Thymus (tissue), 14 donors: ENCODE measurements at places on chromosomes 11 and 22.

DNA sequence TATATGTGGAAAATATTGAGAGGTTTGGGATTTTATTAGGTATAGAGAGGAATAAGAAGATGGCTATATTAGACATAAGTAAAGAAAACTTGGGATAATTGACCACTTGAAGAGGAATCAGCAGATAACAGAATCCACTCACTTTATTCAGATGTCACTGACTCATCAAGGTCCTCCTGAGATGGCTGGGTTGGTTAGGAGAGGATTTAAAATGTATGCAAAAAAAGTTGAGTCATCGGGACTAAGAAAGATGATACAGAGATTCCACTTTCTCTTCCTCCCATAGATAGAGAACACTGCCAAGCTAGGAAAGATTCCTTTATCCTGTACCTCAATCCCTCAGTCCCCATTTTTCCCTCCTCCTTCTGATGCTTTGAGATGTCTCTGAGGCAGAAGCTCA lies at the start of gene OR6A2:
OR6A2 (minus strand) TSS at position 288 of the 400 bp plus-strand sequence. CDS start 3,981 bp downstream, outside the sequence.
- DNase-seq = no peak

DNA sequence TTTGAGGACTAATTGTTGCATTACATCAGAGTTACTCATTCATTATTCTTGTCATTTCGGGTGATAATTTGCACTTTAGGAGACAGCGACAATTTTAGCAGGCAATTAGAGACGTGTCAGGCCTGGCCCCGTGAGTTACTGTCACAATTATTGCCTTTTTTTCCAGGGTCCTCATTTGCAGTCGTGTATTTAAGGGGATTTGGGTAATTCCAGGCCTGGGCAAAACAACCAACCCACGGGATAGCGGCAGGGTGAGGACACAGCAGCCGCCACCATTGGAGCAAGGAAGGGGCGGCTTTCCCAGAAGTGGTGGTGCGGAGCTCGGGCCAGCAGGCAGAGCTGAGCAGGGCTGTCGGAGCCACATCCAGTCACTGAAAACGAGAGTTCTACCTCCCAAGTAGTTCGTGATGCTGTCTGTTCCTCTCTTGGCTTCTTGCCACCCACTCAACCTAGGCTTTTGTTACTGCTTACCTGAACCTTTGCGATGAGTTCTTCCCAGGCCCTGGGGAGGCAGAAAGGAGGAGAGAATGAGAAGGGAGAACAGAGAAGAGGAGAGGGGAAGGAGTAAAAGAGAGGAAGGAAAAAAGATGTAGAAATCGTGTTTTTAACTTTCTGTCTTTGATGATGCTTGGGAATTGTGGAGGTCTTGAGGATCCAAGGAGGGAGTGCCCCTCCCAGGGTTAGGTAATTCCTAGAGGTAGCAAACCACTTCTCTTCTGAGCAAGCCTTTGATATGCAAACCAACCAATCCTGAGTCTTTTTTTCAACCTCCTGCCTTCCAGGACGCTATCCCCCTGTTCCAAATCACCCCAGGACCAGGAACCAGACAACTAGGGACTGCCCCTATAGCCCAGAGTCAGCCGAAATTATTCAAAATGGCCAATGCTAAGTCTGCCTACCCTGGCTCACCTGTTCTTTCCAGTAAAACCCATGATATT lies 236.1 kb downstream of the MIAT start:
- DNase-seq = no peak

- DNase-seq = no peak
These were observed 4.2 kb downstream of the ZP1 start for GRCh38 chr11:60871378-60872061.

DNA sequence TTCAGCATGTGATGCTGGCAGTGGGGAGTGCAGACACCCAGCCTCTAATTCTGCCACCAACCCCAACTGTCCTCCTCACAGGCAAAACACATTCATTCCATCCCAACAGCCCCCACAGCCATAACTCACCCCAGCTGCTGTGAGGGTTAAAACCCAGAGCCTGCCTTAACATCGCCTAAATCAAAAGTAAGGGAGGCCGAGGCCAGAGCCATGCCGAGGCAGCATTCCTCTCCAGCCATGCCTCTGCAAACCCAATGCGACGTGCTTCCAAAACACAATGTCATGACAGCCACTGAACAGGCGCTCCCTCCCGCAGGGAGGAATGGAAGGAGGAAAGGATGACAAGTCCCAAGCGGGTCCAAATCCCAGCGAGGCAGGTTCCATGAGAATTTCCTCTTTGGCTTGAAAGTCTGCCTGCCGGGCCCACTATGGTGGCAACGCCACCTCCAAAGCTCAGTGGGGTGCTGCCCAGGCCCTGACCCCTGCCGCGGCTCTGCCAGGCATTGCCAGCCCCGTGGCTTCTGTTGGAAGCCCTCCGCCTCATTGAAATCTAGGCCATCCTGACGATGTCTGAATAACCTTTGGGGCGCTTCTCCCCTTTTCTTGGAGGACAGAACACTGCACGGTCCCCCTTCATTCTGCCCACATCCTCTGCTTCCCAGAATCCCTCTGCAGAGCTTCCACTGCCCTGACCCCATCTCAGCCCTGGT lies 472.3 kb downstream of the BRD1 start:
- no peak for DNase-seq
